Activated CD4-positive, alpha-beta T cell treated with anti-CD3 and anti-CD28 coated beads, Interleukin-2, amount 50 U/mL, for 4 hours (primary cell): ENCODE measurements at places on chromosomes 5 and 9.

- DNase-seq, result no peak
These were observed 83.4 kb downstream of the LPAR1 start for GRCh38 chr9:110954822-110955291.

DNA sequence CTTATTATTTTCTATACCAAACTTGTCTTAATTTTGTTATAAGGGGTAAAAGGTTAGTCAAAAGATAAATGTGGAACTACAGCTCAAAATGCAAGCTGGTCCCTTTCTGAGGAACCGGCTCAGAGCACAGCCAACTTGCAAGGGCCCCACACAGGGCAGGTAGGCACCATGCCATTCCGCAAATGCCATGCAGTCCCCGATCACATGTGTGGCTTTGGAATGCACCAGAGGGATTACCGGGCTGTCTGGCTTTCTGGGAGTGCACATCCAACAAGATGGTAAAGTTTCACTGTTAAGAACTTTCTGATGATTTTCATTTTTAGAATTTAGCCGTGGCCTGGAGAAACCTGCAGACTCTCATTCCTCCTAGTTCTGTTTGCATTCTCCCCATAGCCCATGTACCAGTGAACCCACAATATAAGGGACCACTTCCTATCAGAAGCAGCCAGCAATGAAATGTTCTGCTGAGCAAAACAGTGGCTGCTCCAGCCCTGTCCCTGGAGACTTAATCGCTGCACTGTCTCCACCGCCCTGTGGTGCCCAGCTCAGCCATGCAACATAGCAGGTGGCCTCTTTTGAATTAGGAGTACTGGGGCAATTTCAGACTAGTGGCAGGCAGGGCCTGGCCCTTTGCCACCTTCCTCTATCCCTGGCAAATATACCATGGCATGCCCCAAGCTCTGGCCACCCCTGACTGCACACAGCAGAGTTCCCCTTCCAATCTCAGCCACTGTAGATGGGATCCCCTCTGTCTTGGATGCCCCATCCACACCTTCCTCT is 11.4 kb downstream of the SHB start:
- no peak for DNase-seq

- no peak for DNase-seq
These were observed 1.1 kb downstream of the HRCT1 start for GRCh38 chr9:35906923-35907699.

DNA sequence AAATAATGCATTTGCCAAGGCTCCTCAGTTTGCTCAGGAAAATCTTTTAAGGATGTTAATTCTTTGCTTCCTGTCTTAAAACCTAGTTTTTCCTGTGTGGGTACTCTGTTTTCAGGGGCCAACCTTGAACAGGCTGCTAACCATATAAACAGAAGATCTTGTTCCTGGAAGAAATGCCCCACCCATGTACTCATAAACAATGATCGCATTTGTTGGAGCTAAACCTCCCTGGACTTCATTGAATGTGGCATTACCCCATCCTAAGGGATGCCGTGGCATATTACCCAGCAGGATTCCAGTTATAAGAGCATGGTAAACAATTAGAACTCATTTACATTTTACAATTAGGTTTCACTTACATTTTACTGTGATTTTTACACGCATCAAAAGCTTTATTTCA is 436.0 kb downstream of the ZNF608 start:
- no peak for DNase-seq

- no peak for DNase-seq
These were observed 99.0 kb downstream of the ADAMTS2 start for GRCh38 chr5:179246227-179246626.

- no peak for DNase-seq
These were observed 59.2 kb downstream of the DAPK1 start for GRCh38 chr9:87556821-87557220.

GRCh38 chr9:94528886-94529285 is 26.0 kb upstream of the PCAT7 start:
- no peak for DNase-seq
